ENCODE measurements at places on chromosomes 1 and 21. TPM values are rescaled to one million over a fixed set of nuclear protein-coding genes. Genes with fewer than 3 reads are reported as not detected.

GRCh38 chr1:97209381-97209957 is 487.9 kb downstream of the PTBP2 start:
- no peak overlapping the region for H3K27ac ChIP-seq
- H3K4me3 ChIP-seq, result no peak overlapping the region
- H3K27me3 ChIP-seq, result no peaks in the 10 kb centered on the region
- 0 out of 2 replicates have a peak, but pooled peaks cover 5% of the 10 kb centered on the region for H3K4me1 ChIP-seq
- DNase-seq, result no peak

KLHDC9 gene
- total RNA-seq, result 2.1 TPM

- H3K27me3 ChIP-seq, result peaks cover 17% of the 10 kb centered on the region
- no peak for DNase-seq
- no peak overlapping the region for H3K27ac ChIP-seq
- no peaks in the 10 kb centered on the region for H3K36me3 ChIP-seq
Observed at GRCh38 chr1:119375366-119375765, 6.8 kb downstream of the HAO2 start.

ADPRS gene
- total RNA-seq, result 34.3 TPM

DNA sequence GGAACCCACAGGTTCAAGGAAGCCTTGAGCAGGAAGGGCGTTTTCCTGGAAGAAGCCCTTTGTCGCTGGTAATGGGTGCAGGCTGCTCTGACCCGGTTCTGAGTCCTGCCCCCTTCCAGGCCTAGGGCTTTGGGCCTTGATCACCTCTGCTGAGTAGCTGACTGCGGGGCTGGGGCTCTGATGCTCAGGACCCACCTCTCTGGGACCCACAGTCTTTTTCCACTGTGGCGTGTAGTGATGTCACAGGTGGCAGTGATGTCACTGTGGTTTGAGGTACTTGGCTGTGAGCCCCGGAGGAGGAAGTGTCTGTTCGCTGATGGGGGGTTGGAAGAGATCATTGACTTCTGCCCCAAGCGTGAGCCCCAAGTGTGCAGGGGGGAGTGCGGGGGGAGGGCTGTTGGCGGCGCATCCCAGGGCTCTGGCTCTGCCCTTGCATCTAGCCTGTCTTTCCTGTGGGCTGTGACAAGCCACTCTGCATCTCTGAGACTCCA is 6.9 kb downstream of the TNFRSF1B start:
- no peak overlapping the region for H3K27ac ChIP-seq
- H3K4me3 ChIP-seq, result no peak overlapping the region
- peaks cover 13% of the 10 kb centered on the region for H3K4me1 ChIP-seq
- peaks cover 16% of the 10 kb centered on the region for H3K27me3 ChIP-seq
- no peak for DNase-seq

DNA sequence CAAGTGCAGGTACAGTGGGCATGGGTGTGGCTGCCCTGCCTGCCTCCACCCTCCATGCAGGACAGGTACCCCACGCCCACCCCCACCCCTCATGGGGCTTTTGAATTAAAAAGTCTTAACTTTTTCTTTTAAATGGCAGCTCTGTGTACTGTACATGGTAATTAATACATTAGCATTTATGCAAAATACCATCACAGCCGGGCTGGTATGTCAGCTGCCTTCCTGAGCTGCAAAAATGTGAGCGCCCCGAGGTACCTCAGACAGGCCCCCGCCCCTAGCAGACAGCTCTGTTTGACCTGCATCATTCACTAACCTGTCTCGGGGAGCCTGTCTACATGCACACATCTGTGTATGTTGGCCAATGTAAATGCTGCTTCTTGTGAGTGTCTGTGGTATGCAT is 42.2 kb upstream of the POU3F1 start:
- no peak overlapping the region for H3K27ac ChIP-seq
- peaks cover 33% of the 10 kb centered on the region for H3K27me3 ChIP-seq
- DNase-seq, result no peak
- no peaks in the 10 kb centered on the region for H3K36me3 ChIP-seq
- no peaks in the 10 kb centered on the region for H3K4me1 ChIP-seq
- no peak overlapping the region for H3K4me3 ChIP-seq

DNA sequence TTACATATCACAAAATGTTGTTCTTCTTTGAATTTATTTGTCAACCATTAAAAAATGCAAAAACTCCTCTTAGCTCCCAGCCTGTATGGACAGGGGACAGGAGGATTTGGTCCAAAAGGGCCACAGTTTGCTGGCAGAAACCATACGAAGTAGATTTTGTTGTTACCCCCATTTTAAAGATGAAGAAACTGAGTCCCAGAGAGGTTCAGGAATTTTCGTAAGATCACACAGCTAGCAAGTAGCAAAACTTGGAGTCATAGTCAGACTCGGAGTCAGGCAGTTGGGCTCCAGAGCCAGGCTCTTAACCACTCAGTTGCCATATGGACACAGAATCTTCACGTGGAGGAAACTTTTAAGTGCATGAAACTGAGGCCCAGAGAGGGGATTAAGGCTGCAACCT is 91.4 kb downstream of the TAS1R2 start:
- no peaks in the 10 kb centered on the region for H3K36me3 ChIP-seq
- H3K27me3 ChIP-seq, result peaks cover 21% of the 10 kb centered on the region
- no peak overlapping the region for H3K4me3 ChIP-seq
- H3K27ac ChIP-seq, result no peak overlapping the region

DNA sequence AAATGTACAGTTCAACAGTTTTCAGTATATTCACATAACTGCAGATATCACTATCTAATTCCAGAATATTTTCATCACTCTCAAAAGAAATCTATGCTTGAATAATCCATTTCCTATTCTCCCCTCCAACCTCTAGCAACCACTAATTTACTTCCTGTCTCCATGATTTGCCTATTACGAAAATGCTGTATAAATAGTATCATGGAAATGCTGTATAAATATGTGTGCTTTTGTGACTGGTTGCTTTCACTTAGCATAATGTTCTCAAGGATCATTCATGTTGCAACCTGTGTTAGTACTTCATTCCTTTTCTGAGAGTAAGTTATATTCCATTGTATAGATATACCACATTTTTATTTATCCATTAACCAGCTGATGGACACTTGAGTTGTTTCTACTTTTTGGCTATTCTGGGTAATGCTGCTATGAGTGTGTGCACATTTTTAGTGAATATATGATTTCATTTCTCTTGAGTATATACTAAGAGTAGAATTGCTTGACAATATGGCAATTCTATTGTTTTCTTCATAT is 115.6 kb downstream of the TNFSF18 start:
- peak overlapping the region; percentile 54 for H3K4me3 ChIP-seq
- H3K27ac ChIP-seq, result peak overlapping the region; percentile 96
- H3K27me3 ChIP-seq, result no peaks in the 10 kb centered on the region
- DNase-seq, result no peak
- peaks cover 31% of the 10 kb centered on the region for H3K36me3 ChIP-seq
- peaks cover 86% of the 10 kb centered on the region for H3K4me1 ChIP-seq

TMCO2 gene
- not detected for total RNA-seq

- H3K4me1 ChIP-seq, result no peaks in the 10 kb centered on the region
- no peak overlapping the region for H3K4me3 ChIP-seq
- H3K36me3 ChIP-seq, result peaks cover 7% of the 10 kb centered on the region
- peaks cover 7% of the 10 kb centered on the region for H3K27me3 ChIP-seq
- peak; percentile 57 for DNase-seq
Observed at GRCh38 chr1:5975133-5975880, 16.9 kb downstream of the NPHP4 start.

SYPL2 gene
- total RNA-seq, result 17.1 TPM

- H3K4me1 ChIP-seq, result no peaks in the 10 kb centered on the region
- 0 out of 2 replicates have a peak, but pooled peaks cover 1% of the 10 kb centered on the region for H3K36me3 ChIP-seq
- H3K27me3 ChIP-seq, result no peaks in the 10 kb centered on the region
- no peak overlapping the region for H3K4me3 ChIP-seq
- DNase-seq, result no peak
Observed at GRCh38 chr21:18251065-18251464, 6.4 kb downstream of the CHODL start.

KRTAP11-1 gene
- not detected for total RNA-seq

ABCB10 gene
- total RNA-seq, result 21.3 TPM

- H3K4me3 ChIP-seq, result no peak overlapping the region
- peak overlapping the region; percentile 89 for H3K27ac ChIP-seq
- peak; percentile 44 for DNase-seq
- H3K27me3 ChIP-seq, result peaks cover 8% of the 10 kb centered on the region
Observed at GRCh38 chr1:93620172-93620840, 61.3 kb downstream of the BCAR3 start.

- no peak overlapping the region for H3K4me3 ChIP-seq
- peaks cover 4% of the 10 kb centered on the region for H3K27me3 ChIP-seq
- no peaks in the 10 kb centered on the region for H3K36me3 ChIP-seq
- H3K4me1 ChIP-seq, result peaks cover 8% of the 10 kb centered on the region
- no peak for DNase-seq
Observed at GRCh38 chr1:55951291-55951690, 628.1 kb downstream of the PLPP3 start.

KCNT2 gene
- total RNA-seq, result 1.1 TPM

- H3K4me3 ChIP-seq, result no peak overlapping the region
- no peak overlapping the region for H3K27ac ChIP-seq
- DNase-seq, result no peak
- no peaks in the 10 kb centered on the region for H3K4me1 ChIP-seq
- H3K36me3 ChIP-seq, result no peaks in the 10 kb centered on the region
- peaks cover 8% of the 10 kb centered on the region for H3K27me3 ChIP-seq
Observed at GRCh38 chr1:34178072-34178471, 1.4 kb downstream of the C1orf94 start.

SIM2 gene
- not detected for total RNA-seq

GRCh38 chr1:26791148-26791547 is 3.4 kb downstream of the PIGV start:
- no peak overlapping the region for H3K27ac ChIP-seq
- DNase-seq, result no peak
- H3K4me1 ChIP-seq, result peaks cover 39% of the 10 kb centered on the region
- peaks cover 12% of the 10 kb centered on the region for H3K36me3 ChIP-seq

DENND1B gene
- total RNA-seq, result 5.9 TPM

DNA sequence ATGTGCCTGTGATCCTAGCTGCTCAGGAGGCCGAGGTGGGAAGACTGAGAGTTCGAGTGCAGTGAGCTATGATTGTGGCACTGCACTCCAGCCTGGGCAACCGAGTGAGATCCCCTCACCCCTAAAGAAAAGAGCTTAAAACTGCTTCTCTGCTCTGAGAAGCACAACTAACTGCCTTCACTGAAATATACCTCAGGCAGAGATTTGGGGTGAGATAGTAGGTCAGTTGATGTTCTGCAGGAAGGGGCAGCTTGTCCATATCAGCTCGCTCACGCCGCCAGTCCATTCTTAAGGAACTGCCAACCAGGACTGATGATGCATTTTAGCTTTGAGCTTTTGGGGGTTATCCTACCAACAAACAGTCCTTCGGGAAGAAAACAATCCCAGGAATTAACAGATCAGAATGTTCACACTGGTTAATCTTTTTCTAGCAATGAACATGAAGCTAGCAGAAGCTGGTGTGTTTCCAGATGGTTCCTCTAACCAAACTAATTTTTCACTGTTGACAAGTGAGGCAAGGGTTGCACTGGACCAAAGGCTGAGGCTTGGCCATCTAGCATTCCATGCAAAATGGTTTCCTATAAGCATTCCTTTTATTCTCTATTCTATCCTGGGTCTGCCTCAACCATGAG is 31.6 kb downstream of the LHX4 start:
- no peaks in the 10 kb centered on the region for H3K36me3 ChIP-seq
- H3K4me3 ChIP-seq, result no peak overlapping the region
- peaks cover 30% of the 10 kb centered on the region for H3K27me3 ChIP-seq
- no peaks in the 10 kb centered on the region for H3K4me1 ChIP-seq

IL19 gene
- total RNA-seq, result not detected

RGS13 gene
- total RNA-seq, result not detected

Data from HFFc6 (cell line).